Activated CD8-positive, alpha-beta memory T cell treated with anti-CD3 and anti-CD28 coated beads, Interleukin-2, amount 50 U/mL, for 4 hours (primary cell): ENCODE measurements at places on chromosomes 11 and 22.

GRCh38 chr11:114257621-114258558 is 38.3 kb upstream of the NNMT start:
- DNase-seq, result no peak

DNA sequence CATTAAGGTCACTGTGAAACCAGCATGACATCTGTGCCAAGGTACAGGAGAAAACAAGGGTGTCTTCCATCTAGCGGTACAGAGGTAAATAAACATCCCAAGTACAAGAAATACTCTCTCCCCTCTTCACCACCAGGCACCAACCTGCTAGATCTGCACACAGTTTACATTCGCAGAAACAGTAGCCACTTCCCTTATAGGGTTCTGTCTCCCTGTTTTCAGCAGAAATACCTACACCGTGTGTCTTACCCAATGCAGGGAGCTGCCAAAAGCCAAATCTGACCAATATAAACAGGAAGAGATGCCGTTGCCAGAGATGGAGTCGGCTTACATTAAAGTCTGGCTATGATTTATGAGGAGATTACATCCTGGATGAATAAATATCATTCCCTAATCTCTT is 1.2 kb downstream of the SCN4B start:
- DNase-seq, result no peak

DNA sequence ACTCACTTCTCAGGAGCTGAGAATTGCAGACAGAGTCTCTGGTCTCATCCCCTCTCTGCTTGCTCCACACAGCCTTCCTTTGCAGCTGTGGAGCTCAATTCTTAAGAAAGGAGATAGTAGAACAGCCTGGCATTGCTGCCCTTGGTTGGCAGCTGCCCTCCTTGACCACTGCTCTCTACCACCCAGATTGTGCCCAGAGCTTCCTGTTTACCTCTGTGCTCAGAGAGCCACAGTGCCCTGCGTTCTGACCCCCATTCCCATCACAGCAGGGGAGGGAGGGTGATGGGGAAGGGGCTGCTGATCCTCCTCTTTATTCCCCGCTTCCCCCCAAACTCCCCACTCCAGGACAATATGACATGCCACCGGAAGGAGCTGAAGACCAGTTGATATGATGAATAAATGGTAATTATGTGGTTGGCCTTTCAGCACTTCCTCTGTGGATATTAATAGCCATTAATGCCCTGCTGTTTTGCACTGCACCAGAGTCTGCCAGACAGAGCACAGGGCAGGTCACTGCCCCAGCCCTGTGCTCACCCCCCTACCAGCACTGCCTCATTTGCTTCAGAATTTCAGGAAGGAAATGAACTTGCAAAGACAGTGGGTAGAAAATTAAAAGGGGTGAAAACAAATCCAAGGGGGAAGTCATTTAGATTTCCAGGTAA is 426.8 kb upstream of the CADM1 start:
- DNase-seq, result no peak

- DNase-seq, result no peak
These were observed 54.6 kb downstream of the PLEKHA7 start for GRCh38 chr11:16959602-16960001.

DNA sequence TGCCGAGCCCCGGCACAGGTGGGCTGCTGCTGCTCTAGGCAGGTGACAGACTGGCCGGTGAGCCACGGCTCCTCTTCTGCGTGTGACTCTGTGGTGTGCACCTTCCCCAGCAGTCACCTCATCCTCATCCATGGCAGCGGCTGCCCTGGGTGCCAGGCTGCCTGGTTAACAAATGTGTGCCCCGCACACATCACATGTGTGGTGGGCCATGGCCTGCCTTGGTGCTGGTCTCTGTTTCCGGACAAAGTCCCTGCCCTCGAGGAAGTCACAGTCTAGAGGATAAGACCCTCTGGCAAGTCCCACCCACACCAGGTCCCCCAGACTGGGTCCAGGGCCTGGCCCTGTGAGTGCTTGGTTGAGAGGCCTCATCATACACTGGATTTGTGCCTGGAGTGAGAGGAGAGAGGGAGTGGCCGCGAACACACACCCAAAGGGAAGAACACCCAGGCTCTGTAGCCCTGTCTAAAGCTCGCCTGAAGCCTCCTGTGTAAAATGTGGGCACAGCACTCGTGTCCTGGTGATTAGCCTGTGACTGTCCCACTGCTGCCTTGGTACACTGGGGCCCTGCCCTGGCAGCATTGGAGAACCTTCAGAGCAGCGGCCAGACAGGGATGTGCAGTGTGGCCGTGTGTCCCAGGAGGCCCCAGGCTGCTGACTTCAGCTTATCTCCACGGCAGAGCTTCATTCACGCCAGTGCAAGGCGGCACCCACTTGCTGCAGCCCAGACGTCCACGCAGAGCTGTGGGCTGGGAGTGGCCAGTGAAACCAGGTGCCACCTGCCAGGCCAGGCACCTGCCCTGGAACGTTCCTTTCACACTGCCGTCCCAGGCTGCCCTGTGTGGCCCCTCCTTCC is 269.9 kb downstream of the TBC1D22A start:
- DNase-seq, result no peak

GRCh38 chr22:33923660-33924246 is 3.5 kb upstream of the LARGE1 start:
- no peak for DNase-seq

GRCh38 chr22:46010207-46010867 is 33.4 kb upstream of the WNT7B start:
- DNase-seq, result no peak

DNA sequence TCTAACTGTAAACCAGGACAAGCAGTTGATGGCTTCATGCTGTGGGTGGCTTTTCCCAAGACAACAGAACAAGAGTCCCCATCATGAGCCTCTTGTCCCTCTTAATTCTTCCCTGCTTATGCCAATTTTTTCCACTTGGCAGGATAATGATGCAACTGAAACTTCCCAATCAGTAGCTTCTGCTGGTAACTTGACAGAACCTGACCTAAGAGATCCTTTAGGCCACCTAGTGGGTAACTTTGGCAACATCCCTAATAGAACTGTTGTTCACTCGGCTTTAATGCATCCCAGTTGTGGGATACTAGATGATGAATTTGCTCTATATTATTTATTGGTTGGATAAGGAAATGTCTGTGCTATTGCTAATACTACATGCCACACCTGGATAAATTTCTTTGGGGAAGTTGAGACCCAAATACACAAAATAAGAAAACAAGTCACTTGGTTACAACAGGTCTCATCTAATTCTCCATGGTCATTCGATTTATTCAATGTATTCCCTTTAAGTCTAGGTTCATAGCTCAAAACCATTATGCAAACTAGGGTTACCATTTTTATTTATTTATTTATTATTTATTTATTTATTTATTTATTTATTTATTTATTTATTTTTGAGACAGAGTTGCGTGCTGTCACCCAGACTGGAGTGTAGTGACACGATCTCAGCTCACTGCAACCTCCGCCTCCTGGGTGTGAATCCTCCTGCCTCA is 41.4 kb upstream of the NFAM1 start:
- no peak for DNase-seq
